ENCODE measurements at places on chromosomes 1 and 21.

GRCh38 chr1:39301606-39302005 lies 97.1 kb downstream of the MACF1 start:
- no peaks in the 10 kb centered on the region for H3K4me1 ChIP-seq
- DNase-seq = no peak
- H3K27me3 ChIP-seq = no peaks in the 10 kb centered on the region
- no peak overlapping the region for H3K4me3 ChIP-seq

GRCh38 chr1:204651843-204652421 lies 33.6 kb downstream of the LRRN2 start:
- H3K4me1 ChIP-seq = peaks cover 39% of the 10 kb centered on the region
- DNase-seq = no peak
- H3K36me3 ChIP-seq = no peaks in the 10 kb centered on the region
- H3K4me3 ChIP-seq = no peak overlapping the region
- H3K27ac ChIP-seq = no peak overlapping the region

- H3K27ac ChIP-seq = no peak overlapping the region
- H3K4me3 ChIP-seq = no peak overlapping the region
- no peaks in the 10 kb centered on the region for H3K36me3 ChIP-seq
- no peaks in the 10 kb centered on the region for H3K27me3 ChIP-seq
- no peak for DNase-seq
These were observed 126.1 kb downstream of the PLD5 start for GRCh38 chr1:242398351-242398750.

- H3K4me3 ChIP-seq = no peak overlapping the region
- peaks cover 4% of the 10 kb centered on the region for H3K27me3 ChIP-seq
- DNase-seq = no peak
- H3K36me3 ChIP-seq = peaks cover 11% of the 10 kb centered on the region
- peaks cover 15% of the 10 kb centered on the region for H3K4me1 ChIP-seq
- H3K27ac ChIP-seq = no peak overlapping the region
These were observed 7.3 kb upstream of the CAMK2N1 start for GRCh38 chr1:20493309-20493708.

DNA sequence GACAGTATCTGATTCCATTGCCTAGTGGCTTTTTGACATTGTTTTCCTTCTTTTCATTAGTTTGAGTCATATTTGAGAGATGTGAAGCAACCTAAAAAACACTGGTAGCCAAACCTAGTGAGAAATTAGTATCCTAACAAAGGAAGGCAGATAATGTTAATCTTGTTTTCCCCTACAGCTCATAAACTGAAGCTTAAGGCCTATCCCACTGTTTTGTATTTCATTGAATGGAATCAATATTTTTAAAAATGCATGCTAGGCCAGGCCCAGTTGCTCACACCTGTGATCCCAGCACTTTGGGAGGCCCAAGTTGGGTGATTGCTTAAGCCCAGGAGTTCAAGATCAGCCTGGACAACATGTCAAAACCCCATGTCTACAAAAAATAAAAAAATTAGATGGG lies 1.2 kb downstream of the CR1L start:
- no peaks in the 10 kb centered on the region for H3K36me3 ChIP-seq
- H3K4me1 ChIP-seq = peaks cover 10% of the 10 kb centered on the region
- no peak overlapping the region for H3K27ac ChIP-seq
- no peak for DNase-seq

DNA sequence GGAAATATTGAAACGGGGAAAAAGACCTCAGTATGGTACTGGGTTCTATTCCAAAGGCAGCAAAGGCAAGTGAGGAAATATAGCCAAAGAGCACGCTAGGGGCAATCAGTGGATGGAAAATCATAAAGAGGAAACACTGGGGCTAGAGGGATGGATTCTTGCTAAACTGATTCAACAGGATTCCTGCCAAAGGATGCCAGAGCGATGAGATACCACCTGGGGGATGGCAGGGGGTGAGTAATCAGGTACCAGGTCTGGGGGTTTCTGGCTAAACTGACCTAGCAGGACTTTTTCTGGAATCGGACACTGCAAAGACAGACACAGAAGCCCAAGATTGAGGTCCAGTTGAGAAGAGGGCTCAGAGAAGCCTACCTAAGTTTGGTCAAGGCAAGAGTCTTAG lies 6.7 kb downstream of the CHI3L2 start:
- no peaks in the 10 kb centered on the region for H3K36me3 ChIP-seq
- peaks cover 2% of the 10 kb centered on the region for H3K27me3 ChIP-seq
- no peak overlapping the region for H3K4me3 ChIP-seq
- DNase-seq = no peak

DNA sequence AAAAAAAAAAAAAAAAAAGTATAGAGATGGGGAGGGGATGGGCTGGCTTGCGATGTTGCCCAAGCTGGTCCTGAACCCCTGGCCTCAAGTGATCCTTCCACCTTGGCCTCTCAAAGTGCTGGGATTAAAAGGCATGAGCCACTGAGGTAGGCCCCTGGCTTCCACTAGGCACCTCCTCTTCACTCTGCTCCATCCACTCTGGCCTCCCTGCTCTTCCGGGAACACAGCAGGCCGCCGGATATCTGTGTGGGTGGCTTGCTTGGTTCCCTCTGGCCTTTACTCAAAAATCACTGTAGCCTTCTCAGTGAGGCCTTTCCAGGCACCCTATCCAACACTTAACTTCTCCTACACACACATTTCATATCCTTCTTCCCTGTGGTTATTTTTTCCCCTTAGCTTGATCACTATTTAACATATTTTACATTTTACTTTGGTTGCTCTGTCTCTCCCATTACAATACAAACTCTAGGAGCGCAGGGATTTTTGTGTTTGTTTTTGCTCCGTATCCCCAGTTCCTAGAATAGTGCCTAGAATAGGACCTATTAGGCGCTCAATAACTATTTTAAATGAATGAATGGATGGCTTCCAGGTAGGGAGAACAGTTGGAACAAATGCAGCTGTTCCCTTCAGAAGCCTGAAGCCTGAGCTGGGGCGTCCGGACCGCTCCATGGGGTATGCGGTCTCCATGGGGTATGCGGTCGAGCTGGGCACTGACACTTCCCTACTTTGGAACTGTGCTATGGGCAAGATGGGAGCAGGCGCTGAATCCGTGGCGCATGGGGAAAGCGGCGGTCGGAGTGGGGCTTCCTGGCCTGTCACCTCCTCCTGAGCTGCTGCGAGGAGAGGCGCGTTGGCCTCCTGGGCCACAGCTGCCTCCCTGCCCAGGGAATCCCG lies 46.7 kb downstream of the H3-3A start:
- H3K27ac ChIP-seq = peak overlapping the region; percentile 97
- peak overlapping the region; percentile 73 for H3K4me3 ChIP-seq
- peaks cover 30% of the 10 kb centered on the region for H3K4me1 ChIP-seq
- H3K27me3 ChIP-seq = no peaks in the 10 kb centered on the region
- DNase-seq = no peak

- H3K4me1 ChIP-seq = peaks cover 21% of the 10 kb centered on the region
- H3K4me3 ChIP-seq = no peak overlapping the region
- H3K27ac ChIP-seq = no peak overlapping the region
- DNase-seq = peak; percentile 50
- H3K27me3 ChIP-seq = no peaks in the 10 kb centered on the region
These were observed 49.2 kb downstream of the UMODL1 start for GRCh38 chr21:42120101-42120902.

DNA sequence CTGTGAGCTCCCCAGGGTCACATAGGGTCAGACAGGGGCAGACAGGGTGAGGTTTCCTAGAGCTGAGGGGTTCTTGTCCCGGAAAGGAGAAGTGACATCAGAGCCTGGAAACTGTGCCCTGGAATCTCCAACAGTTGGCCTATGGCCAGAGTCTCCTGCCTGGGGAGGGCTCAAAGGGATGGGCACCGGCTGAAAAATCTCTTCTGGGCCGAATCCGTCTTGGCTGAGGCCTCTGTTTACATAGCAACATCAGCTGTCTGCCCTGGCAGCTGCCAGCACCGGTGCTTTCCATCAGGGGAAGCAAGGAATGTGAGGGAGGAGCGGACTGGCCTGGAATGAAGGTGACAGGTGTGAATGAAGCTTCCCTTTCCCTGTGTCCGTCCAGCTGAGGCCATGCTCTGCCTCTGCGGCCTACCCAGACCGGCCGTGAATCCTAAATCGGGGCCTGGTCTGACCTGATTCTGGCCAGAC lies 30.7 kb downstream of the VASH2 start:
- peaks cover 24% of the 10 kb centered on the region for H3K4me1 ChIP-seq
- no peak overlapping the region for H3K27ac ChIP-seq
- no peak for DNase-seq
- no peaks in the 10 kb centered on the region for H3K27me3 ChIP-seq
- H3K36me3 ChIP-seq = peaks cover 27% of the 10 kb centered on the region

- no peaks in the 10 kb centered on the region for H3K4me1 ChIP-seq
- no peak for DNase-seq
- no peak overlapping the region for H3K4me3 ChIP-seq
- no peaks in the 10 kb centered on the region for H3K36me3 ChIP-seq
These were observed 74.3 kb upstream of the SIPA1L2 start for GRCh38 chr1:232704256-232704655.

- H3K36me3 ChIP-seq = no peaks in the 10 kb centered on the region
- H3K27me3 ChIP-seq = no peaks in the 10 kb centered on the region
- no peak for DNase-seq
- peaks cover 3% of the 10 kb centered on the region for H3K4me1 ChIP-seq
These were observed 42.4 kb downstream of the PTPRC start for GRCh38 chr1:198681252-198681651.

DNA sequence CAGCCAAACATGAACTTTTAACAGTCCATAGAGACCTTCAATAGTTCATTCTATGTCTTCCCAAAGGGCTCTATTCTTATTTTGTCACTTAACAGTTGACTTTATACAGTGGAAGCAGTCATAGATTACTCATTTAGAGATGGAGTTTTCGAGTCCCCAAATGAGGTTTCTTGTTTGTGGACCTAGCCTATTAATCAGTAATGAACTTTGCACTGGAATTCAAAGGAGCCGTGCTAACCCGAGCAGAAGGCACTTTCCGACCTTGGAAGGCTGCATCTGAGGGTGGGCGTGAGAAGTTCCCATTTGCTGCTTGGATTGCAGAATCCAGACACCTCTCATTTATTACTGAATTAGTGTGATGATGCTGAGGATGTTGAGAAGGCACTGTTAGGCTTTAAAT lies 46.4 kb downstream of the TTC39A start:
- no peaks in the 10 kb centered on the region for H3K27me3 ChIP-seq
- DNase-seq = no peak
- H3K4me3 ChIP-seq = no peak overlapping the region
- H3K27ac ChIP-seq = no peak overlapping the region
- peaks cover 4% of the 10 kb centered on the region for H3K36me3 ChIP-seq
- no peaks in the 10 kb centered on the region for H3K4me1 ChIP-seq

DNA sequence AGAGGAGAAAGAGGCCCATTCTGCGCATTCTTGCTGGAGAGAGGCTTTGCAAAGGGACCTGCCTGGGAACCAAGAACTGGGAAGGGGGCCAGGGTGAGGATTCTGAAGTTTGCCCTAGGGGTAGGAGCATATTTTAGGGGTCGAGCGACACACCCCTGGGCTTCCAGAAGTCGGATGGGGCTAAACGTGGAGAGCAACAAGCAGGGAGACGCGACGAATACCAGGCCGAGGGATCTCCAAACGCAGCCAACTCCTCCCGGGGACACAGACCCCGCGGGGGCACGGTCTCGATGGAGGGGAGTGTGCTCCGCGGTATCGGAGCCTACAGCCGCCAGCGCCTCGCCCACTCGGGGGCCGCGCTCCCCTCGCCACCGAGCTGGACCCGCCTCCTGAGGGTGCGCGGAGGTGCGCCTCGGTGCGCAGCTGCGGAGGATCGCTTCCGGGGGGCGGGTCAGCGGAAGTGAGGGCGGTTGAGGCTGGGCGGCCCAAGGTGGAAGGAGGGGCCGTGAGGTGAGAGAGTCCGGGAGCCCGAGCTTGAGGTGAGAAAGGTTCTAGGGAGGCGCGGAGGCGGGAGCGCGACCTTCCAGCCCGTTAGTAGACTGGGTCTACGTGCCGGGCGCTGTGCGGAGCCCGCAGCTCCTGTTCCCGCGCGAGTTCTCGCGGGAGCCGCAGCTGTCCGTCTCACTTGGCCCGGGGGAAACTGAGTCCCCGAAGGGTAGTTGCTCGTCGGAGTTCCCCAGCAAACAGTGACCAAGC lies at the start of gene MTFR1L:
Gene MTFR1L, plus strand, starts transcription at position 464 of the 756 bp plus-strand sequence. CDS start 3,151 bp downstream, outside the sequence.
- no peak for DNase-seq
- peak within 1 kb of the TSS; percentile 97 for H3K4me3 ChIP-seq
- peak within 1 kb of the TSS; percentile 97 for H3K27ac ChIP-seq
- H3K4me1 ChIP-seq = peaks cover 31% of the 10 kb centered on the region

DNA sequence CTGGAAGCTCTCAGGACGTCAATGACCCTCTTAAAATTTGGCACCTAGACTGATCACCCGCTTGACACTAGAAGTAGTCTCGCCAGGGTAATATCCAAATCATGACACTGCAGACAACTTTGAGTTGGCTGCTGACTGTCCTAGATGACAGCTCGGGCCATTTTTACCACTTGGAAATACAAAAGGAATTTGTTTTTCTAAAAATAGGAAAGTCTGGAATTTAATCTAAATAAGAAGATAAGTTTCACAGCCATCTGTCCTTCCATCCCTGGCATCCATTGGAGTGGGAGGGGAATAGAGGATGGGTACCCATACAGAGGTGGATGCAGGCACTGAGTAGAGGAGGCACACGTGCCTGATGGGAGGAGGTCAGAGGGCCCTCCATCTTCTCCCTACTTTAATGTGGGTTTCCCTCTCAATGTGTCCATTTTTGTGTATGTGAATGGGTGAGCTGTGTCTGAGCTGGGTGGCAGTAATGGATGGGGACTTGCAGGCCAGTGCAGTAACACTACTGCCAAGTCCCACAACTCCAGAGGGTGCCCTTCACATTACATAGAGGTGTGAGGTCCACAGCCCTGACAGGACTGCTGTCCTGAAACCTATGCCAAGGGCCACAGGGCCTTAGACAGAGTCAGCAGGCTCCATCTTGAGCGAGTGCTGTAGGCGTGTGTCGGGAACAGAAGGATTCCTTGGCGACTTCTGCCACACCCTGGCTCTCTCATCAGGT lies 104.8 kb upstream of the IPO9 start:
- DNase-seq = no peak
- H3K4me1 ChIP-seq = peaks cover 37% of the 10 kb centered on the region
- peak overlapping the region; percentile 57 for H3K27ac ChIP-seq
- H3K4me3 ChIP-seq = no peak overlapping the region

DNA sequence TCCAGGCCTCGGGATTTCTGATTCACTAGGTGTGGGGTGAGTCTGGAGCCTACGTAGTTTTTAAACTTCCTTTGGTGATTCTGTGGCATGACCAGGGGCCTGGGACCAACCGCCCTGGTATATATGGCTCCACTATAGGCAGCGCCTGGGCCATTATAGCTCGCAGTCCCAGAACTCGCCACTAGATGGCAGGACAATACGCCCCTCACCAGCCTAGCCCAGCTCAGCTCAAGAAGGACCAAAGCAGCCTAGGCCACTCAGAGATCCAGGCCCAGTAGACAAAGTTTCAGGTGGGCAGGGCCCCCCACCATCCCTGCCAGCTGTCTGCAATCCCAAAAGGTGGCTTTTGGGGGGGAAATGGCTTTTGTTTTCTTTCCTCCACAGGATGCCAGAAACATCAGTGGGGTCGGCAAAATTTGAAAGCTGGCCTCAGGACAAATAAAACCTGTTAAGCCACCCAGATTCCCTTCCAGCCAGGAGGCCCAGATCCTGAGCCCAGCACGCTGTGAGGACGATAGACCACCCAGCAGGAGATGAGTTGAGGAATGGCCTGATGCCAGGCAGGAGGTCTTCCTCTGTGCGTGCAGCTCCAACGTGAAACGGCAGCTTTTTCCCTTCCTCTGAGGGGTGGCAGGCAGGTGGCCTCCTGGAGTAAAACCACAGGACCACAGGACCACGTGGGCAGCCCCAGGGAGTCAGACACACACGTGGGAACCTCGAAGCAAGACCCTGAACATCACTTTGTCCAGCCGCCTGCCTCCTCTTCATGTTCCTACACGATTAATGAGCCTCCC lies 24.8 kb upstream of the TMEM51 start:
- H3K4me3 ChIP-seq = no peak overlapping the region
- H3K36me3 ChIP-seq = no peaks in the 10 kb centered on the region
- peaks cover 5% of the 10 kb centered on the region for H3K4me1 ChIP-seq
- peak; percentile 85 for DNase-seq

Data from spinal cord (tissue), 10 donors.